ENCODE measurements at places on chromosomes 5 and 9.

- no peak for DNase-seq
Measured at GRCh38 chr9:16721972-16722371, 148.5 kb downstream of the BNC2 start.

DNA sequence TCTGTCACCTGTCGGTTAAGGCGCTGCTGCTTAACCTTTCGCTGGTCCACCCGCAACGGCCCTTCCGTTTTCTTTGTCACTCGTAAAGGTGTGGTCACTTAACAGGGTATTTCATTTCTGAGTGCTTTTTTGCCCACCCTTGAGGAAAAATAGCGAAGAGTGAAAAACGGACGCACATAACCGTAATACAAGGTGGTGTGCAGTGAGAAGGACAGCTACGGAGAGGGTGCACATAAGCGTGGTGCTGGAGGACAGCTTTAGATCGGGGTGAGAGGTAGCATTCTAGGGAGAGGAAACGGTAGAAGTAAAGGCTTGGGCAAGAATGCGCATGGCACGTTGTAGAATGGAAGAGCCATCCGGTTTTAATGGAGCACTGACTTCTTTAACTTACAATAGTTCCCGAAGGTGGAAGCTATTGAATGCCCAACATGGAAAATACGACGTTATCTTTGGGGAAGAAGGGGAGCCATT lies 761 bp downstream of the CCT5 start:
- DNase-seq = no peak

DNA sequence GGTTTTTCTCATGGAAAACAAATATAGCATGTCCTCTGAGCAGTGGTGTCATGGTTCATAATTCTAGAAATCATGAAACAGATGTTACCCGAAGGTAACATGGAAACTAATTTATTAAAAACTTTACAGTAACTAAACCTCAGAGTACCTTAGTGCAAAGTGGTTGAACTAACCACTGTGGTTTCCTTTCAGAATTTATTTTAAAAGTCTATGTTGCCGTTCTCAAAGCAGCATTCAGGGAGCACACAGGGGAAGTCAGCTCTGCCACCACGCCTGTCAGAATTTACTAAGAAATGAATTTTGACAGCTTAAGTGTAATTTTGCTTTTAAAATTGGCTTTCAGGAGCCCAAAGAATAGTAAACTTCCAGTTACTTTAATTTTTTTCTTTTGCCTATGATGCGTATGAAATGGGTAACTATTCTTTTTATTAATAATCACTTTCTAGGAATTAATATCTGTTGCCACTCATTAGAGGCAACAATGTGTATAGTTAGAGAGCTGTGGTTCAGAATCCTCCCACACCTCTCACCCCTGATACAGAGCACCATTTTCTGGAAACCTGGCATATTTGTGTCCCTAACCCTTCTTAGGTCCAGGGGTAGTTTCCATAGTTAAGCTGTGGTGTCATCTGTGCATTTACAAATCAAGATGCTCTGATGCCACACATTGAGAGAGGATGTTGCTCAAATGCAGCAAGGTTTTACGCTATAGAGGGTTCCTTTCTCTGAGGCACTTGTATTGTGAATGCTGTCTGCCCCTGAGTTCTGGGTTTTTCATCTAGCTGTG lies 202.6 kb downstream of the ZSWIM6 start:
- DNase-seq = no peak

DNA sequence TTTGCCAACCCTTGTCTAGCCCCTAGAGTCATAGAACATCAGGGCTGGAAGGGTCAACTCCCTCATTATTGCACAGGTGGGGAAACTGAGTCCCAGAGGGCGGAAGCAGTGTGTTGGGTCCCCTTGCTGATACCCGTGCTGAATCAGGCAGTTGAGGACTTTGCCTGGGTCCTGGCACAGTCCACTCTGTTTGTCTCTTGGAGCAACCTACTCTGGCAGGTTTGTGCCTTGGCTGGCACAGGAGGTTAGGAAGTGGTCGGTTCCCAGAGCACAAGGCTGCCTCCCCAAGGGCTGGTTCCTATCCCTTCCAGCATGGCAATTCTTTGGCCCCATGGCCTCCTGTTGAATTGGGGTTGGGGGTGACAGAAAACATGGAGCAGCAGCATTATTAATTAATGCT lies 94.5 kb upstream of the SHB start:
- no peak for DNase-seq

DNA sequence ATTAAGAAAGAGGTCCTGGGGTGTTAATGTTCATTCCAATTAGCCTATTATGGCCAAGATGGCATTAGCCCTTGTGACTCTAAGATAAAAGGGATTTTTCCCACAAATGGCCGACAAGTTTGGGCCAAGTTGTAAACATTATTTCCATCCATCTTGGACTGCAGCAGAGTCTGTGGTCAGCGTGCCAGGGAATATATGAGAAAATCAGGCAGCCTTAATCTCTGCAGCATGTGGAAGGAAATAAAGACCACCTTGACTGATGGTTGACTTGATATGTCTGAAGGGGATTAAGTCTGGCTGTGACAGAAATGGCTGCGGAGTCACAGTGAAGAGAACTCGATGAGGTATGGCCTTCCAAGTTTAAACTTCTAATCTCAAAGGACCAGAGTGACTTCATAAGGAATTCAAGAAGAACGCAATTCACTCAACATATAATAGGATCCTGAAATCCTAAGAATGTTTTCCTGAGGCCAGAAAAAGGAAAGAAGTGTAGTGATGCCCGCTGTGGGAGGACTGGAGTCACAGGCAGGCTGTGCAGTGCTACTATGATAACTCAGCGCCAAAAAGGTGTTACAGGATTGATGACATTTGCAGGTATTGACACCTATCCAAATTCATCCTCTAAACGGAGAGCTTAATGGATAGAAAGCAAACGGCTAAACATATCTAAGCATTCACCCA lies 287.1 kb downstream of the SEC61B start:
- no peak for DNase-seq

GRCh38 chr9:3840311-3840710 lies 314.5 kb upstream of the RFX3 start:
- DNase-seq = no peak

DNA sequence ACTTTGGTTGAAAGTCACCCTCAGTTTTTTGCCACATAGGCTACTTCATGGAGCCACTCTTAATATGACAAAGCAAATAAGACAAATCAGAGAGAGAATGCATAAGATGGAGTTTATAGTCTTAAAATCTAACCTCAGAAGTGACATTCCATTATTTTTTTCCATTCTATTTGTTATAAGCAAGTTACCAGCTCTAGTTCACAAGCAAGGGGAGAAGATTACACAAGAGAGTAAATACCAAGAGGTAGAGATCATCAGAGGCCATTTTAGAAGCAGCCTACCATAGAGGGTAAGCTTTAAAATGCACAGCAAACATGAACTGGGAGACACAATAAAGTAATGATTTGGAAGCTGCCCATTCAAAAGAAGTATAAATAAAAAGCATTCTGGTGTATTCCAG lies 651.3 kb upstream of the MEF2C start:
- no peak for DNase-seq

GRCh38 chr9:81035601-81036000 lies 653.7 kb downstream of the TLE1 start:
- DNase-seq = no peak

DNA sequence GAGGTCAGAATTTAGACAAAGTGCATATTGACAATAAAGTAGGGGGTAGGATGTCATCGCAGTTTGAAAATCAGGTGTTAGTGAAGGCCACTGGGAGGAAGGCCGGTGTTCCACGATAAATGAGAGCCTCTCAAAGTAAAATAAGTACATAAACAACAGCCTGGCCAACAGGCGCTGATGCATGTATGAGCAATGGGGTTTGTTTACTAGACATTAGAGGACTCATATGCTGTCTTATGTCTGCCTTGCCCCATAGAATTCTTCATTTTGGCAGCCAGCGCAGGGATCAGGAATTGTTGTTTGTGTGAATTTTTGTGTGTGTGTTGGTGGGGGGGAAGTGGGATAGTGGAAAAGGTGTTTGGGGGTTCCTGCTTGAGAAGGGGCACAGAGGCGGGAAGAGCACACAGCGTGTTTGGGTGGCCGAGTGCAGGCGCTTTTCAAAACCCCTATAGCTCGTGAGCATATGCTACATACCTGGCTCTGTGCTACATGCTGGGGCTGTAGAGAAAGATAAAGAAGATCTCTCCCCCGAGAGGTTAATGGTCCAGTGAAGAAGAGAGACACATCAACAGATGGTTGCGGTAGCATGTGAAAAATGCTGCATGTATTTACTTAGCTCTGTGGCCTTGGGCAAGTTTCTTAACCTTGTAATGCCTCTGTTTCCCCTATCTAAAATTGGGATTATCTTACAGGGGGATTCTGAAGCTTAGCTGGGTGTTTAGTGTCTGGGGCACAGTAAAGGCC lies 11.5 kb downstream of the SNX30 start:
- no peak for DNase-seq

DNA sequence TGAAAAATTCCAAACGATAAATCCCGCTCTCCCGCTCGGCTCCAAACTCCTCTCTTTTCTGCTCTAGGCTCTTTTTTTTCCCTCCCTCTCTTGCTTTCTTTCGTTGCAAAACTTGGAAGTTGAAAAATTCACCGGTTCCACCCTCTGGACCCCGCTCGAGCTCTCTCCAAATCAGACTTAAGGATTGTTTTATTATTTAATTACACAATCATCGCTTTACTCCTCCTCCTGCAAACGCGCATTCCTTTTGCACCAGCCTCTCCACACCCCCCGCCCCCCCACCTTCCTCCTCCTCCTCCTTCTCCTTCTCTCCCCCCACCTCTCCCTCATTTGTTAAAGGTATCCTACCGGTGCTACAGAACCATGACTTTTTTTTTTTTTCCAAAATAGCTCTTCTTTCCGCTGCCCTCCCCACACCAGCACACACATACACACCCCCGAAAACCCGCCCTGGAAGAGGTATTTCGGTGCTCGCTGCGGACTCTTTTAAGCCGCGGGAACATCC lies 535 bp upstream of the NFIB start:
- no peak for DNase-seq

GRCh38 chr9:114266969-114267368 lies 55.9 kb upstream of the ORM1 start:
- DNase-seq = no peak

- DNase-seq = no peak
Measured at GRCh38 chr9:27367175-27367798, 70.3 kb upstream of the EQTN start.

DNA sequence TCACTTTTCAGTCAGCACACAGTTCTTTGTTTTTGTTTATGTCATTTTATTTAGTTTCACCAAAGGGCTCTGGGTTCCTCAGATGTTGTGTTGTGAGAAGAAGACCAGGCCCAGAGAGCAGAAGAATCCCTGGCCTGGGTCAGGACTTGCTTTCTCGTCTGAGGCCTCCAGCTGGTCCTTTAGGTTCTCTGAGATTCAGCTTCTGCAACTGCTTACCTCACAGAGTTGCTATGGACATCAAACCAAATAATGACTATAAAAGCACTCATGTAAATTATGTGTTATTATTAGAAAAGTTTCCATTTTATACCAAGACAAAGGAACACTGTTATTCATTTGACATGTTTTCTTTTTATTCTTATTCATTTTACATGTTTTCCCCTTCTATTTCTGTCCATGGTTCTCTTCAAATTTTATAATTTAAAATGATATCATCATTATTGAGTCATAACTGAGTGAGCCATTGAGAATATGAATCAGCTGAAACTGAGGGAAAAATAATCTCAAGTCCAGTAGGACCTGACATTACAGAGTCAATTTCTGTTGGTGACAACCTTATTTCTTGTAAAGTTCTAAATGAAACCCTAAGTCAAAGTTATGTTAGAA lies 44.0 kb upstream of the GLRX start:
- no peak for DNase-seq

GRCh38 chr5:165149431-165149830 lies 1644.0 kb downstream of the MAT2B start:
- no peak for DNase-seq

GRCh38 chr9:14967450-14968321 lies 57.5 kb upstream of the FREM1 start:
- DNase-seq = no peak

DNA sequence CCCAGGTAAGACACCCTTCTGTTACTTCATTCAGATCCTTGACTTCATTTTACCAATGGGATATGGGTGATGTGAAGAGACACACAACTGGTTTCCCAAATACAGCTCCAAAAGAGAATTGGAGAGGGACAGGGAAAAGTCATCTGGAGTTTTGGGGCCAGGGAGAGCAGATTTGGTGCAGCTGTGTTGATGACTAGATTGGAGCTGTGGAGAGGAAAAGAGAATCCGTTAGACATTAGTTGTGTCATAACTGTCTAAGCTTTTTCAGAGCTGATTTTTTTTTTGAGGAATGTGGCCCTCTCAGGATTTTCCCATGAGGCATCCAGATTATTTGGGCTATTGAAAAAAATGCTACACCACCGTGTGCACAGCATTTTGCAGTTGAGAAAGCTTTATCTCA lies 423.4 kb downstream of the DMAC1 start:
- no peak for DNase-seq

- no peak for DNase-seq
Measured at GRCh38 chr5:7066471-7067235, 329.3 kb upstream of the ADCY2 start.

DNA sequence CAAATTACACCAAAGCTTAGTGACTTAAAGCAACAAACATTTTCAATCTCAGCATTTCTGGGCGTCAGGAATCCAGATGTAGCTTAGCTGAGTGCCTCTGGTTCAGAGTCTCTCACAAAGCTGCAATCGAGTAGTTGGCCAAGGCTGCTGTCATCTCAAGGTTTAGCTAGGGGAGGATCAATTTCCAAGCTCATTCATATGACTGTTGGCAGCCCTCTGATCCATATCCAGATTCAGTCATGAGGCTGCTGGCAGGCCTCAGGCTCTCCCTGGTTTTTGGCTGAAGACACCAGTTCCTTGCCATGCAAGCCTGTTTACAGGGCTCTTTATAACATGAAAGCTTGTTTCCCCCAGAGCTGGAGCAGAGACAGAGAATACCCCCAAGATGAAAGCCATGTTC lies 419.5 kb upstream of the TLE4 start:
- no peak for DNase-seq
